MV-4-11 (cell line): ENCODE measurements at places on chromosomes 3 and 15.
A peak's percentile ranks its signal among the peaks of the same experiment; 100 is the strongest.

GRCh38 chr3:155737844-155738460 is 6.9 kb downstream of the PLCH1 start:
- peak; percentile 88 for DNase-seq

DNA sequence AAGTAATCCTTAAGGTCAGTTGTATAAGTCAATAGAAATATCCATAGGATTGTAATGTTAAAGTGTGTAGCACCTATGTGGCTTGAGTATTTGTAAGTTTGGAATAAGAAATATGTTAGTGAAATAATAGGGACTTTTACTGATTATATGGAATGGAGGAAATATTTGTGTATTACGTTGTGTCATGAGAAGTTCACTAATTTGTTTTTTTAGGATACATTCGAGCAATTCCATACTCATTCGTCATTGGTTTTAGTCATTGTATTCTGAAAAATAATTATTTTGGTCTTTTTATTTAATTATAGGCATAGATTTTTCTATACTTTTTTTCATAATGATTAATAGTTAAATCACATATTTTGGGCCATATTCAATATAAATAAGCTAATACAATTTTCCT is 21.0 kb downstream of the MBNL1 start:
- DNase-seq, result no peak

DNA sequence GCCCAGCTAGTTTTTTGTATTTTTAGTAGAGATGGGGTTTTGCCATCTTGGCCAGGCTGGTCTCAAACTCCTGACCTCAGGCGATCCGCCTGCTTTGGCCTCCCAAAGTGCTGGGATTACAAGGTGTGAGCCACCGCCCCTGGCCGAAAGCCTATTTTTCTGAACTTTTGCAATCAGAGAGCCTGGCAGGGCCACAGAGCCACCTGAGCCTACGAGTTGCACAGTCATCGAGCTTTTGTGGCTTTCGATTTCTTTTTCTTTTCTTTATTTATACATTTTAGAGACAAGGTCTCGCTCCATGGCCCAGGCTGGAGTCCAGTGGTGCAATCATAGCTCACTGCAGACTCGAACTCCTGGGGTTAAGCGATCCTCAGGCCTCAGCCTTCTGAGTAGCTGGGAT is 140.4 kb downstream of the NSMCE3 start:
- DNase-seq, result no peak

- DNase-seq, result no peak
Observed at GRCh38 chr3:31882895-31883294, 98.2 kb downstream of the OSBPL10 start.
